ENCODE measurements at places on chromosomes 4 and X. TPM values are rescaled to one million over a fixed set of nuclear protein-coding genes. Genes with fewer than 3 reads are reported as not detected.

DNA sequence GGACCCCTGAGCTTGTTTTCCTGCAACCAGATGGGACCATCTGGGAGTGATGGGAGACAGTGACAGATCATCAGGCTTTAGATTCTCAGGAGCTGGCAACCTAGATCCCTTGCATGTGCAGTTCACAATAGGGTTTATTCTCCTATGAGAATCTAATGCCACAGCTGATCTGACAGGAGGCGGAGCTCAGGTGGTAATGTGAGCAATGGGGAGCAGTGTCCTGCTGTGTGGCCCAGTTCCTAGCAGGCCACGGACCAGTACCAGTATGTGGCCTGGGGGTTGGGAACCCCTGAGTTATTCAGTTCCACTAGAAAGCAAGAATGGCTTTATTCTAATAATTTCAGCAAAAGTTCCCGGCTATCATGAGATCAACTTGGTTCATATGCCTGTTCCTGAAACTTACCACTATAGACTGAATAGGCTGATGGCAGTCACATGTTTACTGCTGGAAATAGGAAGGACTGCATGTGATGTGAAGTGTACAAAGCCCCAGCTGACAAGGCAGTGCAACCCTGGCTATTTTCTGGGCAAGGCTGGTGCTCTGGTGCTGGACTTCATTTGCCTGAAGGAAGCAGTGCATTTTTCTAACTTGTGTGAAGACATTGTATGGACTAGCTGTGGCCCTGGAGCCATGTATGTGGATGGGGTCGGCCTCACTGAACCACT is 107.2 kb downstream of the SPRY1 start:
- no peak for DNase-seq

GRCh38 chrX:111490688-111491087 is 20.8 kb upstream of the SERTM2 start:
- DNase-seq = no peak

The HMGB2 gene
- 110 TPM for polyA plus RNA-seq

DNA sequence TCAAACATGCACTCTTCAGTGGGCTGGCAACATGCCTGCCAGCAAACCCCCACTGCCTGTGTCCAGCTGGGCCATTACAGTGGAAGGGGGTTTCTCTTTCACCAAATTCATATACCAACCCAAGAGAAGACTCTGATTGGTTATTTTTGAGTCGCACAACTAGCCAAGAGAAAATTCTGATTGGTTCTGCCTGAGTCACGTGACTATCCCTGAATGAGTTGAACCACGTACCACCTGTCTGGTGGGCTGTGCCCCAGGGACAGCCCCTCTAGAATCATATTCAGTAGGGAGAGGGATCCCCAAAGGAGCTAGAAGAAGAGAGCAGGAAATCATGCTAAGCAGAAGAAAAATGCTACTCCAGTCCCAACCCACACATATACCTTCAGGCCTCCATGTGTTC is 313.1 kb downstream of the STK32B start:
- DNase-seq = no peak

GRCh38 chr4:38987491-38987890 is 44.7 kb downstream of the TMEM156 start:
- DNase-seq = no peak

DNA sequence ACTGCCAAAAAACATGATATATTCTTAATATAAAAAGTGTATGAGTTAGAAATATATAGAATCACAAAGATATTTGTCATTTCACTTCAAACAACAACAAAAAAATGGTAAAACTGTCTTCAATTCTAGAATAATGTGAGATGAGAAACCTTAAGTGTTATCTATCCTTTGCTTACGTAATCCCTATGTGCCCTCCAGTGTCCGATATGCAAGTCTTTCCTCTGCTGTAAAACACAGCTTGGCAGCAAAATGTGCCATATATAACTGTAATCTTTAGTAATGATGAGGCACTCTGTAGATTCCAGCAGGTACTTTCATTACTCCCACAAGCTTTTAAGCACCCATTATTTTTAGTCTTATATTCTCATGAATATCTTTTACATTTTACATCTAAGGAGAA is 555.1 kb upstream of the FRG1 start:
- DNase-seq = no peak

Data from forelimb muscle (tissue), 1 donor.